ENCODE measurements at places on chromosomes 13 and 19.

DNA sequence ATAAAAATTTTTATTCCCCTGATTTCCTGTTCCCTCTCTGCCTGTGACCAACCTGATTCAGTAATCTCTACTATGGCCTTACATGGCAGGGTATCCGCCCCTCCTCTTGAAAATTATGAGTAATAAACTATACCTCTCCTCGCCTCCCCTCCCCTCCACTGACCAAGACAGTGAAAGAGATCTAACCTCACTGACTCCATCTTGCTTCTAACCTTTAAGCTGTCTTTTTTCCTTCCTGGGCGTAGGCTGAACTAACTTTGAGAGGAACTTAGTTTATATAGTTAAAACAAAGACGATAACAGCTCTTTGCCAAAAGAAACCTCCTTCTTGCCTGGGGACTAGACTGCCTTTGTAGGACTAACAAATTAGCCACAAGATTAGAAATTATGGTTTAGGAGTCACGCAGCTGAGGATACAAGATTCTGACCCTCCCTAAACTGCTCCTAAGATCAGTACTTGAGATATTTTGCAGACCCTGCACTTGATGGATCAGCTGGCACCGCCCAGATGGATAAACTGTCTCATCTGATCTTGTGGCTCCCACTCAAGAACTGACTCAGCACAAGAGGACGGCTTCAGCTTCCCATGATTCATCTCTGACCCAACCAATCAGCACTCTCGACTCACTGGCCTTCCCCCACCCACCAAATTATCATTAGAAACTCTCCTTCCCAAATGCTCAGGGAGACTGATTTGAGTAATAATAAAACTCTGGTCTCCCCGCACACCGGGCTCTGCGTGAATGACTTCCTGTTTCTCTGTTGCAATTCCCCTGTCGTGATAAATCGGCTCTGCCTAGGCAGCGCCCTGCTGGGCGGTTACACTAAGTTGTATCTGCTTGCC, 187.1 kb downstream of the TDRD3 start:
- DNase-seq, result no peak

- DNase-seq, result no peak
These were observed 109.2 kb upstream of the USP29 start for GRCh38 chr19:57010541-57010940.

GRCh38 chr19:5990289-5990797, 12.4 kb upstream of the RANBP3 start:
- no peak for DNase-seq

DNA sequence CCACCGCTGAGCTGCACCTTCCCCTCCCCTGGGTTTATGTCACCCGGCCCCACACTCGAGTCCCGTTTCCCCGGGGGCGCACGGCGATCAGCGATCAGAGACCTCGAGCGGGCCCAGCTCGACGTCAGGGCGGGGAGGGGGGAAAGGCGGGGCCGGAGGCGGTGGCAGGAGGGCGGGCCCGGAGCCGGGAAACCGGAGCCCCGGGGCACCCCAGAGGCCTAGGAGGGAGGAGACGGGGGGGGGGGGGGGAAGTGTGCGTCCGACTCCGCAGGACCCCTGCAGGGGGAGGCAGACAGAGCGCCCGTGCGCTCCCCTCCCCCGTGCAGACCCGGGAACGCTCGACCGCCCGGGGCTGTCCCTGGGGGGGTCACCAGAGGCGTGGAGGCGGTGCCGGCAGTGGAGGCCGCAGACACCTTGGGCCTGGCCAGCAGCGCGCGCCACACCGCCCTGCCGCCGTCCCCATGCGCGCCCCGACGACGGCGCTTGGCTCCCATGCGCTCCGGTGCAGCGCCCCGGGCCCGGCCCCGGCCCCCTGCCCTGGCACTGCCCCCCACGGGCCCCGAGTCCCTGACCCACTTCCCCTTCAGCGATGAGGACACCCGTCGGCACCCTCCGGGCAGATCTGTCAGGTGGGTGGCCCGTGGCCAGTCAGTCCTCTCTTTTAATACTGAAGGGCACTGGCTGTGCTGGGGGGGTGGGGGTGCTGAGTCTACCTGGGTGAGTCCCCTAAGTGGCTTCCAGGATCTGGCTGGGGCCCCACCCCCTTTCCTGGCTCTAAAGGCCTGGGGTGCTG, 11.8 kb downstream of the PDE4A start:
- peak; percentile 37 for DNase-seq

- no peak for DNase-seq
These were observed 12.6 kb downstream of the CD37 start for GRCh38 chr19:49347835-49348234.

GRCh38 chr19:32719611-32720059, at the start of gene TDRD12:
TSS of gene TDRD12 (plus strand) at chr19:32719767. CDS start at chr19:32720073, 306 bp downstream.
- DNase-seq, result no peak

DNA sequence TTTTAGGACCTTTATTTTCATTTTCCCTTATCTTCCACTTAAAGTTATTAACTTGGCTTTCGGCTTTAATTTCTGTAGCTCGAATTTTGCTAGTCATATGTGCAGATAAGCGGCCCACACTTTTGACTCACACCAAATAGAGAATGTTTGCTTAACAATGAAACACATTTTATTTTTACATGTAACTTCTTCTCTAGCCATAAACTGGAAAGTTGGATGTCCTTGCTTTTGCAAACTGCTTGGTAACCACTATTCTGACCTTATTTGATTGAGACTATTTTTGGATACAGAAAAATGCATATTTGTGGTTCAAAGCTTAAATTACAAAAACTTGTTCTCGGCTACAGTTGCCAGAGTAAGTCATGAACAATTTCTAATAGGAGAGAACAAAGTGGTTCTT, 600.0 kb downstream of the KCTD12 start:
- no peak for DNase-seq

DNA sequence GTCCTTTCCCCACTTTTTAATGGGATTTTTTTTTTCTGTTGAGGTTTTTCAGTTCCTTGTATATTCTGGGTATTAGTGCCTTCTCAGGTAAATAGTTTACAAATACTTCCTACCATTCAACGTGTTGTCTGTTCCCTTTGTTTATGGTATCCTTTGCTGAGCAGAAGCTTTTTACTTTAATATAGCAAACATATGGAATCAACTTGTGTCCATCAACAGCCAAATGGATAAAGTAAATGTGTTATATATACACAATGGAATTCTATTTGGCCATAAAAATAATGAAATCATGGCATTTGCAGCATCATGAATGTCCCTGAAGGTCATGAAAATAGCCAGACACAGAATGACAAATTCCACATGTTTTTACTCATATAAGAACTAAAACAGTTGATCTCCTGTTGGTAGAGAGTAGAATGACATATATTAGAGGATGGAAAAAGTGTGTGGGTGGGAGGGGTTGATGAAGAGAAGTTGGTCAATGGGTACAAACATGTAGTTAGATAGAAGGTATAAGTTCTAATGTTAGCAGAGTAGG, 500.8 kb downstream of the SLITRK6 start:
- no peak for DNase-seq

DNA sequence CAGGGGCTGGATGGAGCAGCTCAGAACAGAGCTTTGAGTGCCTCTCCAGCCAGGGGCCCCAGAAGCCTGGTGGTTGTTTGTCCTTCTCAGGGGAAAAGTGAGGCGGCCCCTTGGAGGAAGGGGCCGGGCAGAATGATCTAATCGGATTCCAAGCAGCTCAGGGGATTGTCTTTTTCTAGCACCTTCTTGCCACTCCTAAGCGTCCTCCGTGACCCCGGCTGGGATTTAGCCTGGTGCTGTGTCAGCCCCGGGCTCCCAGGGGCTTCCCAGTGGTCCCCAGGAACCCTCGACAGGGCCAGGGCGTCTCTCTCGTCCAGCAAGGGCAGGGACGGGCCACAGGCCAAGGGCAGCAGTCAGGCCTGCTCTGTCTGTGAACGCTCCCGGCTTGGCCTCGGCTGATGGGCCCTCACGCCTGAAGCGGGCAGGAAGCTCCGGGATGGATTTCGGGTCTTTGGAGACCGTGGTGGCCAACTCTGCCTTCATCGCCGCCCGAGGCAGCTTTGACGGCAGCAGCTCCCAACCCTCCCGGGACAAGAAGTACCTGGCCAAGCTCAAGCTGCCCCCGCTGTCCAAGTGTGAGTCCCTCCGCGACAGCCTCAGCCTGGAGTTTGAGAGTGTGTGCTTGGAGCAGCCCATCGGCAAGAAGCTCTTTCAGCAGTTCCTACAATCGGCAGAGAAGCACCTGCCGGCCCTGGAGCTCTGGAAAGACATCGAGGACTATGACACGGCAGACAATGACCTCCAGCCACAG, at the start of gene GRK1:
Gene GRK1, plus strand, starts transcription at position 269 of the 751 bp plus-strand sequence. Its CDS starts 168 bp downstream, at position 437.
- DNase-seq, result no peak

DNA sequence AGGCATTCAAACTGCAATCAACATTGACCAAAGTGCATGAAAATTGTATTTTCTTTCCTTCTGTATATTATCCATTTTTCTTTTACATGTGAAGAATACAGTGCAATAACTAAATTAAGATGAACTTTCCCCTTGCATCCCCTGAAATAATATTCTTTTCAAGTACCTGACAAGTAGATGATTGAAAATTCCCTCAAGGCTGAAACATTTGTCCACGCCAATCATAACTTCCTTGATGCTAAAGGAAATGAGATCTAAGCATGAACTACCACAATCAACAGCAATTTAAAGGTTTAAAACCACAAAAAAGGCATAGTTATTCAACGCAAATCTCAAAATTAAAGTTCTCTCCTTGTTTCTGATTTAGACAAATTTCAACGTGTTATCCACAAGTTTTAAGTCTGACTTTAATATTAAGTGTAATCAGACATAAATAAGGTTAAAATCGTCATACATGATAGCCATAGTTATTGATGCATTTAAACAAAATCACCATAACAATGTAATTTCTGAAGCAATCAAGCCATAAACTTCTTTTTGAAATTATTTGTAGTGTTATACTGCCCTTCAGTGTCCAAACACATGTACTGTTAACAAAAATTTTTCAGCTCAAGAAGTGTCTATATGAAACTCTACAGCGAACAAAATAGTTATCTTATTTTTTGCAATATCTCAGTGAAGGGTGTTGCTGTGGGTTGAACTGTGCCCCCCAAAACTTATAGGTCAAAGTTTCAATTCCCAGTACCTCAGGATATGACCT, 169.5 kb downstream of the DCLK1 start:
- DNase-seq, result no peak

DNA sequence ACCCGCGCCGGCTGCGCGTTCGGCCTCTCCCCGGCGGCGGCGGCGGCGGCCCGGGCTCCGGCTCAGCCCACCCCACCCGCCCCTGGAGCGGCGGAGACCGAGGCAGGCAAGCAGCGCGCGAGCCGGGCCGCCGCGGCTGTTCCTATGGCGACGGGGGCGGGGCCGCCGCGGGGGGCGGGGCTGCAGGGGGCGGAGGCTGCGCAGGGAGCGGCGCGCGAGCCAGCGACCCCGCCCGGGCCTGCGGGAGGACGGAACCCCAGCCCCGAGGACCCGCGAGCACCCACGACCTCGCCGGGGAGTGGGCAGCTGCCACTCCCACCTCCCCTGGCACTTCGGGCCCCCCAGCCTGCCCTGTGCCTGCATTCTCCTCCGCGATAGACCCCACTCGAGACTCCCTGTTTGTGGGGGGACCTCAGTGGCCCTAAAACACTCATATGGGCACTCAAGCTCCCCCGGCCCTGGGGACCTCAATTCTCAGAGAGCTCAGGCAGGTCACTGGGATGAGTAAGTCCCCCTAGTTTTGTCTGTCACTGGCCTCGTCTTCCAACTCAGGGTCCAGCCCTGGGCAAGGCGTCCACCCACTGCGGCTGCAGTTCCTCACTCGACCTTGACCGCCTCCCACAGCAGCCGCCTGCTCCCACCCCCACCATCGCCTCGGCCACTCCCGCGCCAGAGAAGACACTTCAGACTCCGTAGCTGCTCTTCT, at the start of gene CTXN1:
Gene CTXN1, minus strand, starts transcription at position 115 of the 706 bp plus-strand sequence. CDS start 597 bp downstream, outside the sequence.
- DNase-seq, result peak; percentile 3

- no peak for DNase-seq
These were observed 191.8 kb upstream of the NBEA start for GRCh38 chr13:34750078-34750931.

GRCh38 chr19:15149737-15150136, 42.5 kb downstream of the SYDE1 start:
- DNase-seq, result no peak
